Lung (tissue), 17 donors: ENCODE measurements at places on chromosomes 5 and 9.
A peak's percentile ranks its signal among the peaks of the same experiment; 100 is the strongest.

GRCh38 chr9:71755869-71756268 lies 12.4 kb downstream of the CEMIP2 start:
- no peak for DNase-seq

DNA sequence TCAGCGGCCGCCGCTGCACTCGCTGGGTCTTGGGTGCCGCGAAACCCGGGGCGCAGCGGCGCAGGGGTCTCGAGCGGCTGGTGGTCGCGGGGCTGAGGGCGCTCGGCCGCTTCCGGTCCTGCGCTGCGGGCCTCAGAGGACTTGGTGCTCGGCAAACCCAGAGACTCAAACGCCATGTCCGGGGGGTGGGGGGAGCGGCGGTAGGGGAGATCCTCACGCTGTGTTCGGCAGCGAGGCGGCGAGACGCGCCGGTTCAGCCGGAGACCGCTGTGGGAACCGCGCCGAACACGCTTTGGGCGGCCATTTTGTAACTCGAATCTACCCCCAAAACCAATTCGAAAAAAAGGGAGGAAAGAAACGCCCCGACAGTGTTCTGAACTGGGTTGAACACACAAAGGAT lies 317.5 kb upstream of the CDH18 start:
- no peak for DNase-seq

- DNase-seq, result no peak
Measured at GRCh38 chr9:126157423-126157822, 169.2 kb upstream of the MVB12B start.

DNA sequence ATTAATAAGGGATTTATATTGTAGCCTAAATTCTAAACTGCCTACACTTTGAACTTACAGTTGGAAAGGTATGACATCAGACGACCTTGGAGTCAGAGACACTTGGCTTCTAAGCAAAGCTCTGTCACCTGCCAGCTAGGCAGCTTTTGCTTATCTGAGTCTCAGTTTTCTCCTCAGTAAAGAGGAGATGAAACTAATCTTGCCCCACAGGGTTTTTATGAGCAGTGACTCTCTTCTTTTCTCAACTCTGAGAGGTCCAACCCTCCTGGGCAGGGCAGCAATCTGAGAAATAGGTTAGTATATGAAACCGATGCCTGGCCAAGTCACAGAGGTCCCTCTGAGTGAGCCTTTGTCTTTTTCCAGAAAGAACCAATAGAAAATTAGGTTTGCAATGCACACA lies 53.9 kb downstream of the WDR36 start:
- no peak for DNase-seq

DNA sequence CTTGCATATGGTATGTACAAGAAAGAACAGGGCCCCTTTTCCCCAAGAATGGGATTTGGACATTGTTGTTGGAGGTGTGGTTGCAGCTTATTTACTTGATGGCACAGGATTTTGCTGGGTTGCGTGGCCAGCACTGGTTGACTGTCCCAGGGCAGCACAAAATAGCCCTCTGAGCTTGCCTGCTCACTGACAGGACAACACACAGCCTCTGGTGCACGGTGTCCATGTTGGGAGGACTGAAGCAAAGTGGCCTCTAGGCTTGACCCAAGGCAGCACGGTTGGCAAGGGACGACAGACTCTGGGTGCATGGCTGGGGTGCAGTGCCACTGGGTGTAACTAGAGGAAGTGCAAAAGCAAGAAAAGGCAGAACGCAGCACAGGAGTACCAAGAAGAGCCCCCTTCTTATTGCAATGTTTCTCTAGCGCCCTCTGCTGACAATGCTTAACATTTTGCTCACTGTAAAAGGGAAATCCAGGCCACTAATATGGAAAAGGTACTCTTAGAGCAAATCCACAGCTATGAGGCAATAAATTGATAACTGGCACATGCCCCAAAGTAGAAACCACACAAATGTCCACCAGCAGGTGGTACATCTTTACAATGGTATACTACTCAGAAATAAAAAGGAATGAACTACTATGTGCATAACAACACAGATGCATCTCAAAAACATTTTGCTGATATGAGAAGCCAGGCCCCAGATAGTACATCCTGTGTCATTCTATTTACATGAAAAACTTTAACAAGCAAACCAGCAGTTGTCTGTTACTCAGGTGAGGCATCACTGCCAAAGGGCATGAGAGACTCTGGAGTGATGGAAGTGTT lies 47.4 kb upstream of the BARX1 start:
- DNase-seq, result peak; percentile 43

GRCh38 chr5:136192015-136192525 lies 892 bp downstream of the SMIM32 start:
- DNase-seq, result no peak

DNA sequence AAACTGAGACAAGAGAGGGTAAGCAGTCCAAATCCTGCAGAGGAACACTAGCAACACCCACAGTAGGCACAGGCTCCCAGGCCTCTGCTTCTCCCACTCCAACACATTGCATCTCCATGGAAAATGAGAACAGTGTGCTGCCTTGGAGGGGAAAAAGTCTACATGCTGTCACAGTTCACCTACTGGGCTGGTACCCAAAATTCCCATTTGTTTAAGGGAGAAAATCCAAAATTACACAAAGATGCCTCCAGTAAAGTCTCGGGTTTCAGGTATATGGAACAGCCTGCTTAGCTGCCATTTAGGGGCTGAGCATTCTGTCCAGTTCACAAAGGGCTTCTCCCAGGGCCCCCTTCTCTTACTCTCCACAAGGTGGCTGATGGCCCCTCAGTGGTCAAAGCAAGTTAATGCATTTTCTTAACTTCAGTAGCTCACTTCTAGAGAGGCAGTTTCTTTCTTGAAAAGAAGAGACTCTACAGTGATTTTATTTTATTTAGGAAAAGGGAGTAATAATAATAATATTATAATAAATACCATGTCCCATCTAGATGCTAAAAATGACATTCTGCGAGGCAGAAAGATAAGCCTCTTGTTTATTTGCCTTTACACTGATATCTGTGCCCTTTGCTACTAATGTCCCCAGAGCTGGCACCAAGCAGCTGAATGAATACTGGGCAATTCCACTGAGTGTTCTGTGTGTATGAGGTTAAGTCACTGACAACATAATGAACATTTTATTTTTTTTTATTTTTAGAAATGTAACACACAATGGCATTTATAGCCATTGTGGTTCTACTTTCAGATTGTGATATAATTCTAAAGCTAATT lies 89.4 kb downstream of the RGS7BP start:
- DNase-seq, result peak; percentile 22

DNA sequence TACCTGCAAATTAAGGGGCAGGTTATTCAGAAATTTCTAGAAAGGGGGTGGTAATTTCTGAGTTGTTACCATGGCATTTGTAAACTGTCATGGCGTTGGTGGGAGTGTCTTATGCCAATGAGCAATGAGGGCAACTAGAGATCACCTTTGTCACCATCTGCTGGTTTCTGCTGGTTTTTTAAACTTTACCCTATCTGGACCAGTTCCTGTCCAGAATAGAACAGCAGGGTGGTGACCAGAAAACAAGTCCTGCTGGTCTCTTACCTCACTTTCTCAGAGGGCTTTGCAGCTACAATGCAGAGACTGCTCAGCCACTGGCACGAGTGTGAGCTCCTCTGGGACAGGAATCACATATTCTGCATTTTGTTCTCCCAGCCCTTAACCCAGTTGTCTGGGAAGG lies 51.4 kb downstream of the FAM114A2 start:
- DNase-seq, result no peak

GRCh38 chr9:76690246-76690972 lies 73.8 kb upstream of the PCA3 start:
- DNase-seq, result no peak

- no peak for DNase-seq
Measured at GRCh38 chr9:117547904-117548303, 133.0 kb upstream of the ASTN2 start.

GRCh38 chr5:115369430-115370144 lies 73.1 kb upstream of the CCDC112 start:
- DNase-seq, result no peak

GRCh38 chr5:178256746-178257145 lies 24.1 kb upstream of the PHYKPL start:
- DNase-seq, result no peak

GRCh38 chr5:154103233-154103632 lies 64.5 kb downstream of the MFAP3 start:
- DNase-seq, result no peak

DNA sequence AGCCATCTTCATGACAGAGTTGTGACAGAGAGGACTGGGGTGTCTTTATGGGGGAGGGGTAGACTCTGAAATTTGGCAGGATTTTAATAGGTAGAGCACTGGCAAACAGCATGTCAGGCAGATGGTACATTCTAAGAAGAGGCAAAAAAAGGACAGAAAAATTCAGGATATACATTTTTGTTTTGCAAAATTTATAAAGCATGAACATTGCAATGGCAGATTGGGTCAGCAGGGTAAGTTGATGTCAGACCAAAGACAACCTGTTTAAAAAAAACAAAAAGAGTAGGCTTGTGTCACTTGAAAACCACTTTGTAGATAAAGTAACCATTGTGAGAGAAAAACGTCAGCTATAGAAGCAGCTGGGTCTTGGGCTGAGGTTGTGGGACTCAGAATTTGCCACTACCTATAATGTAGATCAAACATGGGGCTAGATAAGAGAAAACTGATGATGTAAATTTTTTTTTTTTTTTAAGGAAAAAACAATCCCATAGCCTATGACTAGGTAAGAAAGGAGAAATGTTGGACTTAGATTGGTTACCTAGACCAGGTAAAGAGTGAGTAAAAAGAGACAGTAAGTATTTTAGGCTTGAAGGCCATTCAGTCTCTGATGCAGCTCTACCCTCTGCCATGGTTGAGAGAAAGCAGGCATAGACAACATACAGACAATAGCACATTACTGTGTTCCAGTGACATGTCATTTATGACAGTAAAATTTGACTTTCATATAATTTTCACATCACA lies 8.3 kb downstream of the CAMK4 start:
- no peak for DNase-seq

DNA sequence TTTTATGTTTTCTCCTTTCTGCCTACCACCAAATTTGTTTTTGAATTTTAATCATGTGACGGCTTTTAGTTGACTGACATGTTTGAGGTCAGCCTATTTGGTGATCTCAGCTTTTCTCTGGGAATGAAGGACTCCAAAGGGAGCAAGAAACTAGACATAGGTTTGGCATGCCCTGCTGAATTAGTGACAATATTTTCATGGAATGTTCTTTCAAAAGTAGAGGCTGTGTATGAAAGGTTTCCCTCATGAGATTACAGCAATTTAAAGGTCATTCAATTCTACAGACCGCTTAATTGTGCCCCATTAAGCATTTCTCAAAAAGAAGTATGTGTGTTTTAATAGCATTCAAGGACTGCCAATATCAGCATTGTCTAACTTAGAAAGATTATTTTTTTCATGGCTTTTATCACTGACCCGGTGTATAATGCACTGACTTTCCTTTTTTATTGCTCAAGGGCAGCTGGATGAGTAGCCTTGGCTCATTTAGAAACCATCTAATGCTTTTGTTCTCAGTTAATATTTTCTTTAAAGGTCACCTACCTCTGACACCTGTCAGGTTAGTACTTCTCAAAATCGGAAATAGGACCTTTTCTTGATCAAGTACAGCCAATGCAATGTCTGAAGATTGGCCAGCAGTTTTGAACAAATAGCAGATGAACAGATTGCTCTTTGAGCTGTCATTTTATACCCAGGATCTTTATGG lies 8.1 kb upstream of the MLLT3 start:
- DNase-seq, result no peak

GRCh38 chr5:57915536-57915935 lies 432.9 kb upstream of the ACTBL2 start:
- DNase-seq, result no peak

DNA sequence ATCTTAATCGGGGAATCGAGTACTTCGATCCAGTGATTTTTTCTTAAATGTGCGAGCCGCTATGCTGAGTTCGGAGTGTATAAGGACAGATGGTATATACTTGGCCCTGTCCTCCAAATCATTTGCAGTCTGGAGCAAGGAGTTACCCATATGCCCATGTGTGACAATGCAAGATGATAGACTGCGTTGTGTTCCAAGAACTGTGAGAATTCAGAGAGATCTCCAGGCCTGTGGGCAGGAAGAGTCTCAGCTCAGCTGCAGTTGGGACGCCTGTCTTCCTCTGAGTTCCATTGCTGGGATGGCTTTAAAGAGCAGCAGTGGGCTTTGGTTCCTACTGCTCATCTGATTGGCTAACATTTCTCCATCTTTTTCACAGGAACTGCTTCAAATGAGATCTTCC lies 106.6 kb downstream of the ADAMTS16 start:
- DNase-seq, result no peak

DNA sequence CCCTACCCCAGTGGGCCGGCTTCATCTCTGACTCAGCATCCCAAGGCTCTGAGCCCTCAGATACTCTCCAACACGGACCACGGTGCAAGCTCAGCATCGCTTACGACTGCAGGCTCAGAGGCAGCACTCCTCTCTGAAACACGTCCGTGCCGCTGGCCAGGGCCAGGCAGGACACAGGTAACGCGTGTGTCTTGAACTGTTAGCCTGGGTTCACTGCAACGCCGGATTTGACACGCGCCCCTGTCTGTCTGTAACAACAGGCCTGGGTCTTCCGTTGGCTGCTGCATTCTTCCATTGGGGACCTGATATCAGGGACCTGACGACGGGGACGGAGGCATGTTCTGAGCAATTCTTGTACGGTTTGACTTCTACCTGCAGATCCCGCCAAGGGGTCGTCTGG lies 6.4 kb downstream of the SLC6A3 start:
- DNase-seq, result no peak

- DNase-seq, result no peak
Measured at GRCh38 chr9:68496356-68496755, 44.3 kb downstream of the TMEM252 start.

GRCh38 chr5:144815131-144815530 lies 644.5 kb downstream of the KCTD16 start:
- no peak for DNase-seq

GRCh38 chr5:127428276-127428675 lies 89.2 kb upstream of the PRRC1 start:
- DNase-seq, result no peak
